ENCODE measurements at places on chromosomes 16 and 17.

- no peak for DNase-seq
Observed at GRCh38 chr16:31277659-31278260, 18.0 kb downstream of the ITGAM start.

DNA sequence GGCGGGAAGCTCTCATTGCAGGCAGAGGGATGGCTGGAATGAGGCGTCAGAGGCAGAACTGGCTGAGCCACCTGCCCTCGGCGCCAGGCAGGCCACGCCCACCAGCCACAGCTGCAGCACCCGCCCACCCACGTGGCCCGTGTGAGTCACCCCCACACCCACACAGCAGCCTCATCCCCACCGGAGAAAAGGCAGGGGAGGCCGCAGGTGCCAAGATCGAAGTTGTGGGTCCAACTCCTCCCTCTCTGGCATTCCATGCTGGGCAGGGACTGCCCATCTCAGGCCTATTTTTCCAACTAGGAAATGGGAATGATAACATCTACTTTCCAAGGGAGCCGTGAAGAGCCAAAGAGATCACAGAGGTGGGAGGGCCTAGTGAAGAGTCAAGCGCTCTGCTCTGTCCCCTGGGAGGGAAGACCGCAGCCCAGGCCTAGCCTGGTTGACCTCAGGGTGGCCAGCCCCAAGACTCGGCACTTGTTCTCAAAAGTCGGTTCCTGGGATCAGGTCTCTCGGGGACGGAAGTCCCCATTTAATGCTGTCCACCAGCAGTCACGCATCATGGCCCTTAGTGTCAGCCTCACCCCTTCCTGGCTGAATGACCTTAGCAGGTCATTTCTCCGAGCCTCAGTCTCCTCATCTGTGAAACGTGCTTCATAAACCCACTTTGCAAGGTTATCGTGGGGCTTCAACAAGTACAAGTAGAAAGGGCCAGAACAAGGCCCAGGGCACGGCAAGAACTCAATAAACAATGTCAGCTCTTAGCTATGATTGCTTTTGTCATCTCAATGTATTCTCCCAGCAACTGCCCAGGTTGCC lies at the start of gene TRPV3:
TRPV3 (minus strand) TSS at position 45 of the 816 bp plus-strand sequence. CDS start 2,962 bp downstream, outside the sequence.
- DNase-seq = no peak

DNA sequence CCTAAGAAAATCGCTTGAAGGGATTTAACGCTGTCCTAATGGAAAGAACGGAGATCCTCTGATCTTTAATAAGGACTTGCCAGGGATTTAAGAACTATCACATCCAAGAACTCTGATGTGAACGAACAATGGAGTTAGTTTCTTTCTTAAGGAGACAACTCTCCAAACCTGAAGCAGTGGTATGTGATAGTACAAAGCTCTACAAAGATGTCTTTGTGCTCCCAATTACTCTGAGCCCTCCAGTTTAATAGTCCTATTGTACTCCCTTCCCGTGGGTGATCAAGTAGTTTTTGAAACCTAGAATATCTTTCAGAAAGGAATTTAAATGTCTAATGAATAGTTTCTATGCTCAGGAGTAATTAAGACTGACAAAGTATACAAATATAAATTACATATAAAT lies 123.8 kb downstream of the FTO start:
- peak; percentile 51 for DNase-seq

DNA sequence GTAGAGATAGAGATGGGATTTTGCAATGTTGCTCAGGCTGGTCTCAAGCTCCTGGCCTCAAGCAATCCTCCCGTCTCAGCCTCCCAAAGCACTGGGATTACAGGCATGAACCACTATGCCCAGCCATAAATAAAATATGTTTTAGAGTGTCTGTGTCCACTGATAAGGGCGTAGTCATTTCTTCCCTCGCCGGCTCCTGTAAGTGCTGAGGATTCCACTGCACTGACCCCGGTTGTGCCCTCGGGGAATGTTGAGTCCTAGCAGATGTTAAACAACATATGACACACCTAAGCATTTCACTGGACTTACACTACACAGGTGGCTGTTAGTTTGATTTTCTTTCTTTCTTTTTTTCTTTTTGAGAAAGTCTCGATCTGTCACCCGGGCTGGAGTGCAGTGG lies 5.6 kb upstream of the SHMT1 start:
- DNase-seq = no peak

Data from HAP-1 (cell line).